ENCODE measurements at places on chromosomes 4 and X. TPM values are rescaled to one million over a fixed set of nuclear protein-coding genes. Genes with fewer than 3 reads are reported as not detected.

The HTR2C gene
- total RNA-seq = not detected

The DUSP21 gene
- not detected for total RNA-seq

- peaks cover 17% of the 10 kb centered on the region for H3K36me3 ChIP-seq
- peaks cover 60% of the 10 kb centered on the region for H3K4me1 ChIP-seq
- H3K4me3 ChIP-seq = no peak overlapping the region
- peaks cover 14% of the 10 kb centered on the region for H3K27me3 ChIP-seq
- DNase-seq = no peak
- no peak overlapping the region for H3K27ac ChIP-seq
Observed at GRCh38 chr4:38164346-38164745, 204.1 kb downstream of the PTTG2 start.

DNA sequence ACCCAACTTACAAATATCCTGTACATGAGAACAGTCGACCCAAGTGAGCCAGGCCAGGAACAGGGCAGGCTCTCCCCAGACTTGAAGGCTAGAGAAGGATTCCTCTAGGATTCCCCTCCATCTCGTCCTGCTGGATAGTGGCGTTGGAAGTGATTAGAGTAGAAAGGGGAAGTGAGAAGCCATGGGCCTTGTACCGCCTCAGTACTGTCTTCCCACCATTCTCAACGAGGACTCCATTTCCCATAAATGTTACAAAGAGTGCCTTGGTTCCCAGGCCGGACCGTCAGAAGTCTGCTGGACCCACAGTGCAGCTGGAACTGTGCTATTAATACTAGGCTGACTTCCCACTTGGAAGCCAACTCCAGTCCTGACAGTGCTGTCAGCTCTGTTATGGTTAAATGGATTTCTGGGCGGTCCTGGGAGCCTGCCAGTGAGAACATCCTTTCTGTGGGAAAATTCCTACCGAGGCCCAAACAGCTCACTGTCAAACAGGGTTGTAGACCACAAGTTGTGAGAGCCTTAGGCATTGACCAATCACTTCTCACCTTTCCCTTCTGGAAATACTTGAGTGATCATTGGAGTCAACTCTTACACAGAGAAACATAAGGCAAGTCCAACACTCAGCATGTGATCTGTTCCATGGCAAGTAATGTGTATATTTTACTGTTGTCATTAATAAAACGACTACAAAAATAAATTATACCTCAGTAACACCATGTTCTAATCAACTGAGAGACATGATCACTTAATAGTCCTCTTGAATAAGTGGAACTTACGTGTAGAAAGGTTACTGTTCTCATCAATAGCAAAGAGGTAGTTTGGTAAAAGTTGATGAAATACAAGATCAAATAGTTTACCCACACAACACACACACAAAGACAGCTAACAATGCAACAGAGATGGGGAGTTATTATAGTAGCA is 58.4 kb downstream of the AMELX start:
- no peaks in the 10 kb centered on the region for H3K27me3 ChIP-seq
- H3K36me3 ChIP-seq = no peaks in the 10 kb centered on the region
- H3K27ac ChIP-seq = no peak overlapping the region
- no peaks in the 10 kb centered on the region for H3K4me1 ChIP-seq
- no peak overlapping the region for H3K4me3 ChIP-seq
- no peak for DNase-seq

Data from activated CD4-positive, alpha-beta memory T cell treated with anti-CD3 and anti-CD28 coated beads, Interleukin-2, amount 10 ng/mL, durations not matched to agents 7 days and 5 days (primary cell).